ENCODE measurements at places on chromosomes 3 and 15.
A peak's percentile ranks its signal among the peaks of the same experiment; 100 is the strongest.

GRCh38 chr3:154095832-154096421 lies 25.3 kb upstream of the ARHGEF26 start:
- DNase-seq, result no peak

DNA sequence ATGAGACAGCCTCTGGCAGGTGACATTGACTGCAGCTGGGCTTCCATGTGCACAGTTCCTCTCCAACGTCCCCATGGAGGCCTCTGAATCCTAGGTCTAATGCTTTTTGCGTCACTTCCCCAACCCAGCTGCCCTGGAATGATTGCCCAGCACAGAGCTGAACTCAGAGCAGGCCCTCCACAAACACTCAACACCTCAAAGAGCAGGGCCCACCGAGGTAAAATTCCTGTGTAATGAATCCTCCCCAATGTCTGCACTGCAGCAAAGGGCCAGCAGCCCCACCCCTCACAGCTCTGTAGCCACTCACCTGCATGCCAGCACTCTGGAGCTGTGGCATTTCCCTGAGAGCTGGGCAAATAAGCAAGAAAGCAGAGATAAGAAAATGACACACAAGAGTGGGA lies 42.6 kb upstream of the DUSP7 start:
- no peak for DNase-seq

DNA sequence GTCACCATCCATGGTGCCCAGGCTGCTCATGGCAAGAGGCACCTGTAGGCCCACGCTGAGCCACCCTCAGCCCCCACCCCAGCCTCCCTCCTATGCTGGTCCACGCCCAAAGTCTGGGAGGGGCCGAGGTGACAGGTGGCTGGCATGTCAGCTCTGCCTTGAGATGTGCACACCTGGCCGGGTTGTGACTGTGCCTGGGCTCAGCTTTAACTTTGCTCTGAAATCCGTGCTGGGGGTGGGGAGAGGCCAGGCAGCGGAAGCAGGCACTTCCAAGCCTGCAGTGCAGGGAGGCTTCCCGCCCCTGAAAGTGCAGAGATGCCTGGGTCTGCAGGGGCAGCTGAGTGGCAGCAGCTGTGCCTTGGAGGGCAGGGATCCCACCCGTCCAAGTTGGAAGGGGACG lies 1124.8 kb downstream of the SI start:
- DNase-seq, result no peak

DNA sequence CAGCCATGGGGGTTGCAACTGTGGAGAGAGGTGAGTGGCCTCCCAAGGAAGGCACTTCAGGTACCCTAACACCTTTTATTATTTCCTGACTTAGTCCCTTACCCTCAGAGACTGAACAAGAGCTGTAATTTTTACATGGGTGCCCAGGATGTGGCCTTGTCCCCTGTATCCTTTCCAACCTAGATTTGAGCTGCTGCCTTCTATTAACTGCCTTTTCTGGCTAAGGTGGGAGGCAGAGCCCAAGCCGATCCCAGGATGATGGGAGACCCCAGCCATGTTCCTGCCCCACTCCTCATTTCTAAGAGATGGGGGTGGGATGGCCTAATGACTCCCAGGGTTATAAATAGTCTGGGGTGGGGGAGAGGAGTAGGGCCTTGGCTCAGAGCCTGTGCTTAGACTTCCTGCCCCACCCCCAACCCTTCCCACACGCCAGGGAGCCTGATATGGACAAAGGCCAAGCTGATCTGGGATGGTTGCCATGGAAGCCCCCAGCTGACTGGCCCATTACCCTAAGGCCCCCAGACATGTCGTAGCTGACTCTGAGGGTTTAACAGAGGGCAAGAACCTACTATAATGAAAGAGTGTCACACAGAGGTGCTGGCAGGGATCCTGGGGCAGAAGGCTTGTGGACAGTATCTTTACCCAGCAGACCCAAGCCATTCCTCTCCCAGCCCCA lies 1.9 kb downstream of the KLHDC8B start:
- DNase-seq, result no peak

- no peak for DNase-seq
Measured at GRCh38 chr3:150519026-150519425, 27.3 kb downstream of the SERP1 start.

DNA sequence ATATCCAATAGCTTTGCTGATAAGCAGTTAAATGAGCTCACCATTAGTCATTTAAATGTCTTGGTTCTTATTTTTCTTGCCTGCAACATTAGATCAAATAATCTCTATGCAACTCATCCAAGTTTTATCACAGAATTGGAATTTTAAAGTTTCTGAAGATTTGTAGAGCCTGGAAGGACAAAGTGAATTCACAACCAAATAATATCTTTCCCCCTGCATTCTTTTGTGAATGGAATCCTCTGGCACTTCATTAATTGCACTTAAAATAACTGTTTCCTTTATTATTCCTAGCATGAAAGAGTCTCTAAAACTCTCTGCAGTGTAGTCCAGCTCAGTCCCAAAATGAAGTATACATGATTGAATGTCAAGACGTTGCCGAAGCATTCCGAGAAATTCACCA lies 345.6 kb upstream of the TGFBR2 start:
- no peak for DNase-seq

DNA sequence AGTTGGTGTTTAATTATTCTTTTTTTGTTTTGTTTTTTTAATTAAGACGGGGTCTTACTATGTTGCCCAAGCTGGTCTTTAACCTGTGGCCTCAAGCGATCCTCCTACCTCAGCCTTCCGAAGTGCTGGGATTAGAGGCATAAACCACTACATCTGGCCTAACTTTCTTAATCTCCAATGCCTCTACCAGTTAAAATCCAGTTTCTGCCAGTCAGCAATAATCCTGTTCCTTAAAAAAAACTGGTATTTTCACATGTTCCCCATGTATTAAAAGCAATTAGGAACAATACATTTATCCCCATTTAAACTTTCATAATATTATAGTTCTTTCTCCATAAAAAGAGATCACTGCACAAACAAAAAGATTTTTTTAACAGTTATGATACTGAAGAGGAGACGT lies 21.2 kb downstream of the DCAF1 start:
- DNase-seq, result no peak

DNA sequence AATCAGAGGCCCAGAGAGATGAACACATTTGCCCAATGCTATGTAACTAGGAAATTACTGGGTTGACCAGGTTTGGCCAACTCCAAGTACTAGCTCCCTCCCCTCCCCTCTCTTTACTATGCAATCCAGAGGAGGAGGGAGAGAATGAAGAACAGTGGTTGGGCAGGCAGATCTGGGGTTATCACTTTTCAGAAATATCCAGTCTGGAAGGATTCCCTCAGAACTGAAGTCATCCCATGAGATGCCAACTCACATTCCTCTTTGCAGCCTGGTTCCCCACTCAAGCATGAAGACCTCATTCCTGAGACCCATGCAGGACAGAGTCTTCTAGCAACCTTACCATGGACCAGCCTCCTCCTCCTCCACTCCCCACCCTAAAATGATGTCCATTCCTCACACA lies 201.1 kb downstream of the TLE3 start:
- no peak for DNase-seq

GRCh38 chr3:48361928-48362327 lies 10.1 kb upstream of the FBXW12 start:
- no peak for DNase-seq

- no peak for DNase-seq
Measured at GRCh38 chr15:72902245-72902918, 118.8 kb upstream of the ADPGK start.

GRCh38 chr3:168094877-168095610 lies 680 bp downstream of the GOLIM4 start:
- peak; percentile 19 for DNase-seq

- DNase-seq, result no peak
Measured at GRCh38 chr15:72179950-72180581, 17.5 kb downstream of the GRAMD2A start.

- DNase-seq, result no peak
Measured at GRCh38 chr15:57327985-57328471, 48.3 kb upstream of the CGNL1 start.

DNA sequence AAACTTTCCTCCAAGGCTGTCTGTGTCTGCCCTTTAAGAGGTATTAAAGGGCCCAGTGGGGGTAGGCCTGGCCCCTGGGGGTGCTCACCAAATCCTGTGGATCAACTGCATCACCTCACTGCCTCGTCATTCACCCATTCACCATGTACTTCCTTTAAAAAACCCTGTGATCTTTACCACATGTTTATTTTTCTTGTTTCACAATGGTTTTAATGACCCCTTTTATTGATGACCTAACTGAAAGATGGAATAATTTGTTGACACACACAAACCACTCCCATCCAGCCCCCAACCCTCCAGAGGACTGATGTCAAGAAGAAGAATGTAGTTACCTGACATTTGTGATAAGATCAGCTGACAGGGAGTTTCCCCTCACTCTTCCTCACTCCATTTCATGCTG lies 40.8 kb downstream of the KCNAB1 start:
- DNase-seq, result no peak

- no peak for DNase-seq
Measured at GRCh38 chr15:100902436-100903167, 16.6 kb upstream of the LRRK1 start.

DNA sequence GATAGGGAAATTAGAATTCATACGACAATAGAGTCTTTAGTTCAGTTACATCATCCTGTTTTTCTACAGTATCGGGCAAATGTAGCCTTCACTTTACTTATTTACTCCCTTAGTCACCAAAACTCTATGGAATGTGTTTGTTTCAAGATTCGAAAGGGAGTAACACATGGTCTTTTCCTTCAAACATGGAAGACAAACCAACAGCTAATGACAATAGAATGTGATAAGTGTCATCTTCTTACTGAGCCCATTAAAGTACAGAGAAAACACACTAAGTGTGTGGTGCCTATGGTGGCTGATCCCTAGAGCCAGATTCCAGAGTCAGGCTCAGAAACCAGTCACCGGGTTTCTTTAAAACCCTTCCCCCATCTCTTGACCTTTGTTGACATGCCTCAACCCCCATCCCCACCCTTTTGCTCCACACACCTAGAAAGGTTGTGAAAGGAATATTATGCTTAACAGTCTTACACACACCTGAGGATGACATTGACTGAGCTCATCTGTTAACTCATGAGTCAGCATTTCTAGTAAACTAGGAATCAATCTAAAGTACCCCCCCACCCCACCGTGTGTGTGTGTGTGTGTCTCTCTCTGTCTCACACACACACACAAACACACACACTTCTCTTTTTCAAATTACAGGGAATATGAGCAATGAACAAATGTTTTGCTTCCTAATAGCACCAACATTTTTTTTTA lies 549.6 kb upstream of the CCDC54 start:
- DNase-seq, result no peak

GRCh38 chr3:188253800-188254452 lies 100.0 kb downstream of the LPP start:
- DNase-seq, result no peak

- no peak for DNase-seq
Measured at GRCh38 chr3:150407808-150408220, 284 bp upstream of the TSC22D2 start.

GRCh38 chr15:68640791-68641331 lies 62.1 kb downstream of the CORO2B start:
- no peak for DNase-seq

GRCh38 chr15:39140060-39140604 lies 440.7 kb upstream of the THBS1 start:
- DNase-seq, result no peak

DNA sequence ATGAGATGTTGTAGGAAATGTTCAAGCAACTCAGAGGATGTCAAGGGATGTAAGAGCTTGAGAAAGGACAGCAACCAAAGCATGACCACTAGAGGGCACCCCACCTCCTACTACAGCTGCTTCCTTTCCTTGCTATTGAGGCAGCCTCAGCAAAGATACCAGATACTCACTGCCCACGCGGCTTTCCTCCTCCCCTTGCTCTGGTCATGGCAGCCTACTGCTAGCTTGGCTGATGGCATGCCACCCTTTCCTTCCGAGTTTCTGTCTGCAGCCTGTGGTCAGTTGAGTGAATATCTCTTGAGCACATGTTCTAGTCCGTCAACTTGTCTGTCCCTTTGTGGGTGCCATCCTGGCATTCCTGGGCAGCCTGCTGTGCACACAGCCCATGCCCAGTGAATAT lies 4.4 kb upstream of the CXCR6 start:
- DNase-seq, result peak; percentile 42

DNA sequence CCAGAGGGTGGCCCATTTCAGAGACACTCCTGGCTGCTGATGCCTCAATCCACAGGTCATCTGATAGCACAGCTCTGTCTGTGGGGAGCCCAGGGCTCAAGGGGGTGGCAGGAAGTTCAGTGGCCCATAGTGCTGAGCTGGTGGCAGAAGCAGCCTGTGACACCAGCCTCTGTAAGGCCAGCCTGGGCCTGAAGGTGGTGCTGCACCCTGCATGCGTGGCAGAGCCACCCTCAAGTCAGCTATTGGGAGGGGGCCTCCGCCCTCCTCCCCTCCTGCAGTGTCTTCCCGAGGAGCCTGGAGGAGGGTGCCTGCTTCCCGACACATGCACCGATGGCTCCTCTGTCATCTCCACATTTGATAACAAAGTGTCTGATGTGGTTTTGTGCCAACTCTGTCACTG lies 3.0 kb downstream of the PLA1A start:
- no peak for DNase-seq

- DNase-seq, result no peak
Measured at GRCh38 chr3:177037241-177037640, 160.0 kb downstream of the TBL1XR1 start.

DNA sequence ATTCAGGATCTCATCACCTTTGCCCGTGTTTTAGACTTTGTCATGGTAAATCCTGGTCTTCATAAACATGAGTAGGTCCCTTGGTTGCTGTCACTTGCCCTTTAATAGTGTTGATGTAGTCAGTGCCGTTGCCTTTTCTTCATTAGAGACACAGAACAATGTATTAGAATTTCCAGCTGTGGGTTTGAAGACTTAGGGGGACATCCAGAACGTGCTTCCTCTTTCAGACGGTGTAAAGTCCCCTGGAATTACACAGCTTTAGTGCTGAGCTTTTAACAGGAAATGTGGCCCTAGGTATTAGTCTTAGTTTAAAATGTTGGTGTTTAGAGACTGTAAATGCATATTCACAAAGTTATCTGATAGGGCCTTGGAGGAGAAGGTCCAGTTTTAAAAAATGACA lies 8.8 kb upstream of the LRCH3 start:
- no peak for DNase-seq

DNA sequence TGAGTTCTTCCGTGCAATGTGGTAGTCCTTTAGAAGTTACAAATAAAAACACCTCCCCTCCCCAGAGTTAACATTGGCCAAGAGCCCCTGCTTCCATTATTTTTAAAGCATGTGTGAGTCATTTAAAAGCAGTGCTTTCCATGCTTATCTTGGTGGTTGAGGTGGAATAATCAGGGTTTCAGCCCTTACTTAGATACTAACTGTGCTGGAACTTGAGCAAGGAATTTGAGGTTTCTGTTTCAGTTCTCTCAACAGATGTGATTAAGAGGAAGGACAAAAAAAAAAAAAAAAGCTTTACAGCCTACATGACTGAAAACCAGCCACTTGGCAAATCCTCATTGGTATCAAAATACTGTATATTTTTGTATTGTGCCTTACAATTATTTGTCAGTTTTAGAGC lies 64.5 kb downstream of the CGNL1 start:
- DNase-seq, result no peak
